ENCODE measurements at places on chromosomes 16 and 17.

DNA sequence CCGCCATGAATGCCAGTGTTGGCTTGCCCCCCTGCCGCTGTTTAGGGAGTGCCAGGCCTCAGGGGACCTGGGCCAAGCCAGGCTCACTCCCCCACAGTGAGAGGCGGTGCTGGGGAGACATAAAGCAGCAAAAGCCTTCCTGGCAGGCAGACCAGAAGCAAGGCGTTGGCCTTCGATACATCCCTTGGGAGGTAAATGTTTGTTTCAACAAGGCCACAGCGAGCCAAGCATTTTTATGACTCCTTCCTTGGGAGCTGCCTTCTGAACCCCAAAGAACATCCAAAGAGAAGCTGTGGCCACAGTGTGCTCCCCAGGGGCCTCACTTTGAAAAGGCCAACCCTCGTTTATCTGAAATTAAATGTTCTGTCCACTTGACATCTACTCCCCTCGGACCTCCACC, 119.7 kb upstream of the CIBAR2 start:
- DNase-seq, result no peak

DNA sequence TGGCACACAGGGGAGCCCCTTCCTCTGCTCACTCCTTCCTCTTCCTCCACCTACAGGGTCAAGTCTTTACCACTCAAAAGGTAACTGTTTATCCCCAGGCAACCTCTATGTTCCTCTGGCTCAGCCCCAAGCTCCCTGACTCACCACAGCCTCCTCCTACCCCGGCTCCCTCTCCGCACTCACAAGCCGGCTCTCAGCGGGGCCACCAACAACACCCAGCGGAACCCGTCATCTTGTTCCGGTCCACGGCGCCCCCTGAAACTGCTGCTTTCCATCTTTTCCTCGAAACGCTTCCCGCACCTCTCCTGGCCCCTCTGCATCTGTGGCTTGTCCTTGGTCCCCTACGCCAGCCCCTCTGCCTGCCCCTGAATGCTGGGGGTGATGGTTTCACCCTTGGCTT, 58.4 kb downstream of the NXN start:
- no peak for DNase-seq

DNA sequence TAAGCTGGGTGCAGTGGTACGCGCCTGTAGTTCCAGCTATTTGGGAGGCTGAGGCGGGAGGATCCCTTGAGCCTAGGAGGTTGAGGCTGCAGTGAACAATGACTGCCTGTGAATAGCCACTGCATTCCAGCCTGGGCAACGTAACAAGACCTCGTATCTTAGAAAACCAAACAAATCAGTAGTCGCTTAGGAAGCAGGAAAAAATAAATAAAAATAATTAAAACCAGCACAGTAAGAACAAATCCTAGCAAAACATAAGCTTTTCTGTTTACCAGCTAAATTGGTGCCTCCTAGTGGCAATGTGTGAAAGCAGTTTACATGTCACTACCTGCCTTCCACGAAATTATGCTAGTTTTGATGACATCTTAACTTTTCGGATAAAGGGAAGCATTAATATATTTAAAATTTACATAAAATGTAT, 1.3 kb downstream of the ARMC5 start:
- no peak for DNase-seq

DNA sequence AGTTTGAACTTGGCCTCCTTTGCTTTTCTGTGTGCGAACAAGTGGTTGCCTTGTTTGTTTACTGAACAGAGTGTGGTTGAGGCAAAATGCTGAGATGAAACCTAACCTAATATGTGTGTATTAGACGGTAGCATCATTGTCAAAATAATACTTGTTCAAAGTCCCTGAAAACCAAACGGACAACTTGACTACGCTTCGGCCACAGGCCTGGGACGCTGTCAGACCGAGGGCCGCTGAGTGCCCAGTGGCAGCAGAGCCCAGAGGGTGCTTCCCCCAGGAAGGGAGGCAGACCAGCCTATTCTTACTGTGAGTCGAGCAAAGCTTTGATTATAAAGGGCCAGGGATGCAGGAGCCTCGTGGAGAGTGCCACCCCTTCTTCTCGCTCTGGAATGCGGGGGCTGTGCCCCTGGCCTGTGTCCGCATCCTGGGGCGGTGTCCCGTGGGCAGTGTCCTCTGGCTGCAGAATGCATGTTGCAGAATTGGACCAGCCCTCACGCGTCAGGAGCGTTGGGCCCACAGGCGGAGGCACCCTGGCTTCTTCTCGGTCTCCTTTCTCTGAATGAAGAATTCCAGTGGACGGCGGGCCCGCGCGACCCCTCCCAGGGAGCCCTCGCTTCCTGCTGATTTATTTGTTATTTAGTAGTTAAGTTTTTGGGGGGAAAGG, 5.2 kb downstream of the ACSF3 start:
- DNase-seq, result no peak

DNA sequence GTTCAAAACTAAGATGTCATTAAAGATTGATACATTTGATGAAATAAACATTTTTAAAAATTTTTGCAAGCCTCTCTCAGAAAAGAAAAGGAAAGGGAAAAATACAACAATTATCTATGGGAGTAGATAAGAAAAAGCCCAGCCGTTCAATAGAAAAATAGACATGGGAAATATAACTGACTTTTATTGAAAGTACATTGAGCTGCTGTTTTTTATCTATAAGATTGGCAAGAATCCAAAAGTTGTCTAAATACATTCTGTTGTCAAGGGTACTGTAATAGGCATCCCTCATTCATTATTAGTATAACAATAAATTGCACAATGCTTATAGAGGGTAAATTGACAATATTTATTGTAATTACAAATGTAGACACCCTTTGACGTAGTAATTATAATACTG, 38.4 kb upstream of the IRX6 start:
- no peak for DNase-seq

GRCh38 chr17:7186241-7186640, 7.1 kb upstream of the ASGR1 start:
- DNase-seq, result no peak

GRCh38 chr17:39937447-39937846, 9.9 kb downstream of the LRRC3C start:
- DNase-seq, result no peak

DNA sequence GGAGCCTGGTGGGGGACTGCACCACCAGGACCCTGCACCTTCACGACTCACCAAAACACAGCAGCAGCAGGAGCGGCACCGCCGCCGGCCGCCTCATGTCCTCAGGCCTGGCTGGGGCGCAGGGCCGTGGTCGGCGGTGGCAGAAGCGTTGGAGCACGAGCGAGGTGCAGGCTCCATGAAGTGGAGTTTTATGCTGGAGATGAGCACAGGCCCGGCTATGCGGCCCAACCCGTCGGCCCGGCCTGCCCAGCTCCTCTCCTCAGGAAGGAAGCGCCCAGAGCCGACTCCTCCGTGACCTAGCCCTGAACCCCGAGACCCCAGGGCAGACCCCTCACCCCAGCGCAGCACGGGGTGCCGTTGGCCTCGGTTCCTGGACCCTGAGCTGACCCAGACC, at the start of gene PRSS27:
PRSS27 (minus strand) TSS at position 161 of the 394 bp plus-strand sequence; CDS start at position 97, 64 bp downstream.
- DNase-seq, result no peak
